ENCODE measurements at places on chromosomes 1 and 21.

DNA sequence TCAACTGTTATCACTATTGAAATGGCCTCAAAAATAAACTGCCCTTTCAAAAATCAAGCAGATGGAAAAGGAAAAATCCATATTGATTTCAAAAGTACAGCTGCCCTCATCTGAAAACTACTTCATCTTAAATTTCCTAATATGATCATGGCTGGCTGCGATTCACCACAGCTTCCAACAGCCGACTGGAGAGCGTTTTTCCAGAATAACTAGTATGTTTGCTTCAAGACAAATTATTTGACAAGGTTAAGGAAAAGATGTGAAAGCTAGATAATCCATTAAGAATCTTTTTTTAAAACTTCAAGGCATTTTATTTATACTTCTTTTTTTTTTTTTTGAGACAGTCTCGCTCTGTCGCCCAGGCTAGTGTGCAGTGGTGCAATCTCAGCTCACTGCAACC is 4.1 kb upstream of the DEGS1 start:
- no peak for DNase-seq

DNA sequence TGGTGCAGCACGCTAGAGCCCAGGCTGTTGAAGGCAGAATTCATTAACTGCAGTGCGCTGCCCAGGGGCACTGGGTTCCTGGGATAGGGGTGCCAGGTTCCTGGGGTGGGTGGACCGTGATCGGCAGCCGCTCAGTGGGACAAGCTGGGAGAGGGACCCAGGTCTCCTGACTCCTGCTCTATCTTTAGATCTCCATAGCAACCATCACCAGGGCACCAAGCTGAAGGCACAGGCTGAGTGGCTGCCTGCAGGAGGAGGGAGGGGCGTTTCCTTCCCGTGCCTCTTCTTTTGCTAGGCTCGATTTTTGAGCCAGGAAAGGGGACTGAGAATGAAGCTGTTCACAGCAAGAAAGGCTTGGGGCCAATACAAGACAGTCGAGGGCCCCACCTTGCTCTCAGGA is 20.9 kb upstream of the CDCP2 start:
- DNase-seq, result no peak

- no peak for DNase-seq
These were observed 3.3 kb upstream of the ELAVL4 start for GRCh38 chr1:50105433-50105832.

- DNase-seq, result no peak
These were observed 52.0 kb downstream of the KIF21B start for GRCh38 chr1:200971428-200971903.

- no peak for DNase-seq
These were observed 4.7 kb upstream of the SLAMF7 start for GRCh38 chr1:160734301-160734700.
